ENCODE measurements at places on chromosomes 12 and 14. TPM values are rescaled to one million over a fixed set of nuclear protein-coding genes. Genes with fewer than 3 reads are reported as not detected.

DNA sequence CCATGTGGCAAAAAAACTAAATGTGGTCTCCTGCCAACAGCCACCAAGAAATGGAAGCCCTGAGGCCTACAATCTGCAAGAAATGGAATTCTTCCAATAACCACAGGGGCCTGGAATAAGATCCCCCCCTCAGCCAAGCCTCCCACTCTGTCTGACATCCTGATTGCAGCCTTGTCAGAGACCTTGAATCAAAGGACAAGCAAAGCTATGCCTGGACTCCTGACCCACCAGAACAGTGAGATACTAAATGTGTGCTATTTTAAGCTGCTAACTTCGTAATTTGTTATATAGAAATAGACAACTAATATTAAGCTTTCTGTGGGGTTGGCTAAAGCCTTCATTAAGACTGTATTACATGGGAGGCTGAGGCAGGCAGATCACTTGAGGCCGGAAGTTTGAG lies 77.7 kb downstream of the TBX5 start:
- no peak for DNase-seq

- no peak for DNase-seq
These were observed 315.8 kb downstream of the AEBP2 start for GRCh38 chr12:19755136-19755535.

- DNase-seq: no peak
These were observed 5.5 kb upstream of the ZNF641 start for GRCh38 chr12:48356041-48356768.

DNA sequence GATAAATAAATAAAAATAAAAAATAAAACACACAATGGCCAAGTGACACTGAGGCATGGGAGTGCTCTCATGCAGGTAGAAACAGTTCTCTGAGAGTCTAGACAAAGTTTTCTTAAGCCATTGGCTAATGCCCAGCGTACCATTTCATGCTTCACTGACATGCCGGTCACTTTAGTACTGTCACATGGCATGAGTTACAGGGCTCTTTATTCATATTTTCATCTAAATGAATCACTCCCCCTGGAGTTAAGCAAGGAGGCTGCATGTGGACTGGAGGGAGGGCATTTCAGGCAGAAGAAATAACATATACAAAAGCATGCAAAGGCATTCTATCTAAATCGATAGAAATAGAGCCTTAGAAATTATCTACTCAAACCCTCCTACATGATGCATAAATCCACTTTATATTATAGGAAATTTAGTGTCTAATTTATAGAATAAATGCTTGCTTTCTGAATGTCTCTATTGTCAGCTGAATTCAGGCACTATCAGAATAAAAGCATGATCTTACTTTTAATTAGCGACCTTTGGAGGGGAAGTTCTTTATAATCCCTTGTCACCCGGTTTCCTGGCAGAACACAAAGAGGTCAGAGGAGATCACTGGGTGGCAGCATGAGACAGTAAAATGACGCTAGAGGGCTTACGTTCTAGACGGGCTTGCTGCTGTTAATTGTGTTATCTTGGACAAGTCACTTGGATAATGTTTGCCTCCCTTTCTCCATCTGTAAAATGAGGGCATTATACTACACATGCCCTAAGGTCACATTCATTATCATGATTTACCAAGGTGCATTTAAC lies 17.5 kb downstream of the DYRK4 start:
- peak; percentile 25 for DNase-seq

Gene OR6C3
- total RNA-seq: not detected

GRCh38 chr12:29700761-29701481 lies 82.8 kb downstream of the TMTC1 start:
- no peak for DNase-seq

GRCh38 chr12:93447555-93448290 lies 6.0 kb upstream of the UBE2N start:
- DNase-seq: no peak

DNA sequence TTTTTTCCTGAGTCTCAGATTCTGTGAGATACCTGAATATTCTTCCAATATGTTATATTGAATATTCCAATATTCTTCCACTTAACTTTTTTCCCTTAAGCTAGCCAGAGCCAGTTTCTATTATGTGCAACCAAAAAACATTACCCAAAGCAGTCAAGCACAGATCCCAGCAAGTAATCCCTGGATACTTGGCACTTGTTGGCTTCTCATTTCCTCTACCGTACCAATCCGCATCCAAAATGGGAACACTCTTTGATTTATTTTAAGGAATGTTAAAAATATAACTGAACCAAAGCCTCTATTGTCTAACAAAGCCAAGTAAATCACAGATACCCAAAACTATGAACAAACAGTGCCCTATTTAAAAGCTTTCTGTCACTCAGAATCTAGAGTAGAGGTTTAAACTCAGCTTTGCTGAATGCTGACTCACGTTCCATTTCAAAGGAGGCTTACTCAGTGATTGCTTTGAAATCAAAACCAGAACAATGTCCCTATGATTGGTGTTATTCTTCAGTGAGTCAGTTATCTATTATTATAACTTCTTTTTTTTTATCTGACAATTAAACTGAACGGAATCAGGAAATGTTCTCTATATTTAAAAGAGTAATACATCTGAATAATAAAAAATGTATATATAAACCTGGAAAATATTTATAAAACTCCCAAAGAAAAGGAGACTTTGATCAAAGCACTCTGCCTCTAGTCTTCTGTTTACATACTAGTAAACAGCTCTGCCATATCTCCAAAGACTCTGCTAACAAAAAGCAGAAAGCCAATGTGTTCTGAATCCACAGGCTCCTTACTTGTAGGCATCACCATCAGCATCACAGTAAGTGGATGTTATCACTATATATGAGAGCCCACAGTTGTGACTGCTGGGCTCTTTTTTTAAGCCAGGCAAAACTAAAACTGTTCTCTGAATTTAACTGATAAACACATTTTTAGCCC lies 360.8 kb downstream of the CCDC91 start:
- DNase-seq: no peak

DNA sequence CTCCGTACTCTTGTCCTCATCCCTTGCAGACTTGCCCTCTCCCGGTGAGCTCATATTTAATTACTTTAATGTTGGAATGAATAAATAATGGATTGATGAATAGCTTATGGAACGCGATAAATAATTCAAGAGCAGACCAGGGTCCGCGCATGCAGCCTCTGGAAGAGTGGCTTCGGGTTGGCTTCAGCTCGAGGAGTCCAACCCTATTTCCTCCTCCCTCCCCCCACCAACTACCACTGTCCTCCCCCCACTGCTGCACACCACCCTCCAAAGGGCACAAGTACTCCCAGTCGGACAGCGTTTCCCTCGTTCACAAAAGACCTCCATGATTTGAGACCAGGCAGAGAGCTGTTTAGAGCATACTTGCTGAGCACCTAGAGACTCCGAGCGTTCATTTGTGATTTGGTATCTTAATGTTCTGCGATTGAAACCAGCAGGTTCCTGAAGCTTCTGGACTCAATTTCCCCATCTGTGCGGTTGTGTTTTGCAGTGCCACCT lies 647 bp upstream of the SIX1 start:
- no peak for DNase-seq

GRCh38 chr12:124586756-124587155 lies 19.3 kb upstream of the NCOR2 start:
- DNase-seq: no peak

DNA sequence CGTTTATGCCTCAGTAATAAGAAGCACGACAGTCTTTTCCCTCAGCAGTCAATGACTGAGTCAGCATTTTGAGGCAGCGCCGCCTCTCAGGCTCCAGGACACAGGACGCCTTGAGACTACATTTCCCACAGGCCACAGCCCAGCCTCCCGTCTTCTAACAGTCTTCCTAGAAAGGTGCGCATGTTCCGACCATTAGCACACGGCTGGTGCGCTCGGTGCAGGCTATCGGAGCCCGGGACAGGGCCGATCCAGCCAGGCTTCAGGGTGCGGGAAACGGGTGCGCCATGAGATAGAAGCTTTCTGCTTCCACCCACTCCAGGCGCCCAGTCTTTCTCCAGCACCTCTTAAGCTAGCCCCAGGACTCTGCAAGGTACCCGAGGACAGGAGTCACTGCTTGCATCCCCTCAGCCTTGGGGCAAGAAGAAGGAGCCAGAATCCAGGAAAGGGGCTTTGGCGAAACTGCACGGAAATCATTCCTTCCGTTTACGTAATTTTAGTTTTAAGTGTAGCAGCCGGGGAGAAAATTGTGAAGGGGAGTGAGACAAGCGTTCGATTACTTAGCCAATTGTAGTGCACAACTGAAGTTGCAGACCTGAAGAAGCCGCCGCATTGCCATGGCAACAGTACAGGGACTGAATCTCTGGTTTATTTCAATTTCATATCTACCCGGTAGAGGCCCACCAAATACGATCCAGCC lies 54.0 kb downstream of the ZNF641 start:
- DNase-seq: peak; percentile 81
